ENCODE measurements at places on chromosomes 12 and 14. TPM values are rescaled to one million over a fixed set of nuclear protein-coding genes. Genes with fewer than 3 reads are reported as not detected.

DNA sequence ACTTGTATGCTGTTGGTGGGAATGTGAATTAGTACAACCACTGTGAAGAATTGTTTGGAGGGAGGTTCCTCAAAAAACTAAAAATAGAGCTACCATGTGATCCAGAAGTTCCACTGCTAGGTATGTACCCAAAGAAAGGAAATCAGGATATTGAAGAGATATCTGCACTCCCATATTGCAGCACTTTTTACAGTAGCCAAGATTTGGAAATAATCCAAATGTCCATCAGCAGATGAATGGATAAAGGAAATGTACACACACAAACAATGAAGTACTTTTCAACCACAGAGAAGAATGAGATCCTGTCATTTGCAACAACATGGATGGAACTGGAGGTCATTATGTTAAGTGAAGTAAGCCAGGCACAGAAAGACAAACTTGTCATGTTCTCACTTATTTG lies 25.9 kb downstream of the TIGAR start:
- no peak for DNase-seq

The TSPAN8 gene
- not detected for total RNA-seq

The OTX2 gene
- total RNA-seq: not detected

GRCh38 chr12:5900533-5901205 lies 44.4 kb downstream of the ANO2 start:
- no peak for DNase-seq

GRCh38 chr12:103469719-103470118 lies 26.0 kb downstream of the C12orf42 start:
- DNase-seq: no peak

- DNase-seq: no peak
Observed at GRCh38 chr12:102480406-102480805, at the start of gene IGF1. IGF1 (minus strand) TSS chr12:102480563; CDS start chr12:102480381, 182 bp downstream.

- no peak for DNase-seq
Observed at GRCh38 chr14:30971586-30971985, 53.9 kb upstream of the AP4S1 start.

The OR11H7 gene
- not detected for total RNA-seq

GRCh38 chr12:77238335-77238734 lies 173.0 kb upstream of the E2F7 start:
- DNase-seq: no peak

DNA sequence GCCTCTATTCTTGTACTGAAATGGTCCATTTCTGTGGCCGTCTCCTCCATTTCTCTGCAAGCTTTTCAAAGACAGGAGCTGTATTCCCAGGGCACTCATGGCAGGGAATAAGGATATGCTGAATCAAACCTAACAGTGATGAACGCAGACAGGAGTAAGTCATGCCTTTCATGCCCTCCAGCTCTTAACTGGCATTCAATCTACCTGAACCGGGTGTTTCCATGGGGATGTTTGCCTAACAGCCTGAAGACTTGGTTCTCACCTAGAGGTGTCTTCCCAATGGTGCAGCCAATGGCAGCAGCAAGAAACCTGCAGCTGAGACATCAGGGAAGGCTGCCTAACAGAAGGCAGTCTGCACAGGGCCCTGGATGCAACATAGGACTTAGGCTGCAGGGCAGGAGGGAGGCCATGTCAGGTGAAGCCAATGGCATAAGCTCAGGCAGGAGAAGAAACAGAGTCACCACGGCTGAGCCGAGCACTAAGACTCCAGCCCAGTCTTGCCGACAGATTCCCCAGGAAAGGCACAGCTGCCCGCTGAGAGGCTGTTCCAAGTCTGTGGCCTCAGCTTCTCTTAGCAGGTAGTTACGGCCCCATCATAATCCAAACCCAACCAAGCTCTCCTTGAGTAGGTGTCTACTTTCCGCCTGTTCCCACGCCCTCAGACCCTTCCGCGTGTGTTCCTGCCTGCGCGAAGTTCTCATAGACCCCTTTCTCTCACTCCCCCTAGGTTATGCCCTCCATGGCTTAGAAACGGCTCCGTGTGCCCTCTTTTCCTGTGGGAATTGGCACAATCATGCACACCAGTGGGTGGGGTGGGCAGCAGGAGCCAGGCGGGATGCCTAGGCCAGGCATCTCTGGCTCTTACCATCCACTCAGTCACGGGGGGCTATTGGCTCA lies 44.1 kb downstream of the VWF start:
- DNase-seq: no peak

- DNase-seq: peak; percentile 76
Observed at GRCh38 chr14:90495357-90496276, 98.8 kb downstream of the CALM1 start.

GRCh38 chr12:72261885-72262284 lies 10.3 kb upstream of the TRHDE start:
- DNase-seq: no peak

- DNase-seq: peak; percentile 45
Observed at GRCh38 chr12:65602610-65603295, 221.5 kb upstream of the HMGA2 start.

The CLEC2A gene
- 0.29 TPM for total RNA-seq

The PTPN21 gene
- 34.0 TPM for total RNA-seq

The GPR132 gene
- 1.1 TPM for total RNA-seq

GRCh38 chr14:68624541-68625220 lies 168.2 kb downstream of the ZFP36L1 start:
- no peak for DNase-seq

DNA sequence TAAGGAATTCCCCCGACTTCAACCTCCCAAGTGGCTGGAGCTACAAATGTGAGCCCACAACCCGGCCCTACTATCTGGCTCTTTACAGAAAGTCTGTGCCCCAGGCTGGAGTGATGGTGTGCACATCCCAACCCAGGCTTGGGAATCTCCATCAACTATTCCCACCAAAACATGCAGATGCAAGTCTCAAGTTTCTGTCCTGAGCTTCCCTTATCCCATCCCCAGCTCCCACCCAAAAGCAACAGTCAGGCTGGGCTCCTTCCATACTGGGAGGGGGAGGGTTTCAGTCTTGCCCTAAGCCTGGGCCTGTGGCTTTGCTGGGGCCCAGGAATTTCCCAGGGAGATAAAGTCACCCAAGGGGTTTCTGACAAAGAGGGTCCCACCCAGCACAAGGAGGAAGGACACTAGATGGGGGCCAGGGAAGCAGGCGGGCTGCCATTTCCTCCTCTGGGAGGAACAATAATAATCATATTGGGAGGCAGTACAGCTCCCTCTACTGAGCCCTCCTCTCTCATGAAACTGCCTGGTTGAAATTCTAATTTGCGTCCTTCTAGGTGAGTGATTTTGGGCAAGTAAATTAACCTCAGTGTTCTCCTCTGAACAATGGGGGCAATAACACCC lies 8.0 kb downstream of the SLC8B1 start:
- no peak for DNase-seq

GRCh38 chr12:49227713-49228112 lies 37.2 kb upstream of the TUBA1C start:
- no peak for DNase-seq

GRCh38 chr12:32265951-32266350 lies 133.4 kb upstream of the FGD4 start:
- DNase-seq: no peak

- no peak for DNase-seq
Observed at GRCh38 chr12:14681625-14682024, 14.8 kb downstream of the GUCY2C start.

DNA sequence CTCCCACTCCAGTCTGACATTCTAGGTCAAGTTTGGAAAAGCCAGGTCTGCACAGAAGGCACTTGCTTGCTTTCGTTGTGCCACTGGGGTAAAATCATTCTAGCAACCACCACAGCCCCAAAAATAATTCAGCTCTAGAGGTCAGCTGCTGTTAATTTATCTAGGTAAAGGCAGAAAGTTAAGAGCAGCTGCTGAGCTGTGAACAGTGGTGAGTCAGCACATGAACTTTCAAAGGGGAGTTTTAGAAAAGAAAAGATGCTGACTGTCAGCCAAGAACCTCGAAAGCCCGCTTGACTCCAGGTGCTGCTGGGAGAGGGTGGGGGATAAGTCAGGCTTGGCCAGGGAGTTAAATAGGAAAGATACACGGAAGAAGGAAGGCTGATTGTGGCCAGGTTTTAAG lies 12.7 kb downstream of the CCDC197 start:
- DNase-seq: no peak

DNA sequence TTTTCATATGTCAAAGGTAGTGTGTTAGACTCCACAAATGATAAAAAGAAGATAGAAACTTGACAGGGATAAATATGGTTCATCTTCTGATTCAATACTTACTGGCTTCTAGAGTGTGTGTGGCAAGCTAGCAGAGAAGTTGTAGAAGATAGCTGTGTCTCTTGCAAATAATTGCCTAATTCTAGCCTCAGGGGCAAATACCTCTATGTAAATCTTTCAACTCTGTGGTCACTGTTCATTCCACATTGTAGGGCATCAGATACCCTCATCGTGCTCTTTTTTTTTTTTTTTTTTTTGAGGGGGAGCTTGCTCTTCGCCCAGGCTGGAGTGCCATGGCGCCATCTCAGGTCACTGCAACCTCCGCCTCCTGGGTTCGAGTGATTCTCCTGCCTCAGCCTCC lies 1.7 kb downstream of the OLR1 start:
- DNase-seq: no peak

DNA sequence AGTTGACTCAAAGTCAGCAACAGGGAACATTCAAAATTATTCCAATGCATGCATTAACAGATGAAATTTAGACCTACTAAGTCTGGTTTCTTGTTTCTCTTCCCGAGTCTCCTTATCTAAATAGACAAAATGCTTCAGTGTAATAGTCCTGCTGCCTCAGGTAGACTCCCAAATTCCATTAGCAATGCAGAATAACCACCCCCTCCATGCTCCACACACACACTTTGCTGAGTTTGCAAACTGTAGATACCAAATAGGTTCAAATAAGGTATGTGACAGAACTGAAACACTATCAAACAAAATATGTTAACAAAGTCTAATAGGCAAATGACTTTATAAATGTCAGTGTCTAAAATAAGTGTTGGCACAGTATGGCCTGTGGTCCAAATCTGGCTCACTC lies 451.1 kb upstream of the SOX5 start:
- no peak for DNase-seq

The PCBP2 gene
- 1,058 TPM for total RNA-seq

DNA sequence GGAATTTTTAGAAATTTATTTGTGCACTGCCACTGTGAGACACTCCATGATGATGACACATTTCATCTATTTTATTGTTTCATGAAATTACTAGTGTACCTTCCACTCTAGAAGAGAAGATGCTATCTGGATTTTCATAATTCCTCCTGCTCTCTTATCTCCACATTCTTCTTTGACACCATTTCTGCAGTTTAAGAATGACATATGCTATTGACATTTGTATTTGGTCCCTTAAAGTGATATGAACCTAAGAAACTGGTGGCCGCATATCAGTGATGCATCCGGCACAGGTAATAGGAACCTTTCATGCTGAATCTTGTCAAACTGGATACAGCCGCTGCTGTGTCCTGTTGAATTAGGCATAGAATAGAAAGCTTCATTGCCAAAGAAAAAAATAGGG lies 696.3 kb downstream of the TMEM121 start:
- DNase-seq: no peak

The TRHDE gene
- 1.4 TPM for total RNA-seq

DNA sequence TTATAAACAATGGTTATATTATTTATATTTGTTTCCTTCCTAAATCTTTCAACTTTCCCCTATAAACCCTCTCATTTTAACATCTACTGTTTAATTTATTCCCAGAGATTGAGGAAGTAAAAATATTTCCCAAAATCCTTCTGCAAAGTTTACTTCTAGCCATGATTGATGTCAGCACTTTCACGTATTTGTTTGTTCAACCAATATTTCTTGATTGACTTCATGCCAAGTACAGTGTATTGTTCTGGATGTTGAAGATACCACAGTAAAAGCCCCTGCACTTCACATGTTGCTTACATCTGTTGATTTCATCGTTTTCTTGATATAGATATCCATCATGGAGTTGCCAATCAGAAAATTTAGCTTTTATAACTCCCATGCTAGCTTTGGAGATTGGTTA lies 81.8 kb downstream of the TTLL5 start:
- DNase-seq: no peak

The FGD6 gene
- 18.2 TPM for total RNA-seq

- DNase-seq: no peak
Observed at GRCh38 chr14:60273956-60274355, 24.9 kb downstream of the PPM1A start.

The IL26 gene
- not detected for total RNA-seq

- DNase-seq: no peak
Observed at GRCh38 chr14:72053651-72054050, 121.4 kb downstream of the RGS6 start.

DNA sequence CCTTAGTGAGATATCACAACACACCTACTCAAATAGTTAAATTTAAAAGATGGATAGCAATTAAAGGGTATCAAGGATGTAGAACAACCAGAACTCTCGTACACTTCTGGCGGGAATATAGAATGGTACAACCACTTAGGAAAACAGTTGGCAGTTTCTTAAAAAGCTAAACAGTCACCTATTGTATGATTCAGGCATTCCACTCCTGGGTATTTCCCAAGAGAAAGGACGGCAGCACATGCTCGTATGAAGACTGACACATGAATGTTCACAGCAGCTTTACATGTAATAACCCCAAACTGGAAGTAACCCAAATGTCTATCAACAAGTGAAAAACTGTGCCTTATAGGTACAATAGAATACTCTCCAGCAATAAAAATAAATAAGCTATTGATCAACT lies 465.2 kb downstream of the VRK1 start:
- DNase-seq: no peak

DNA sequence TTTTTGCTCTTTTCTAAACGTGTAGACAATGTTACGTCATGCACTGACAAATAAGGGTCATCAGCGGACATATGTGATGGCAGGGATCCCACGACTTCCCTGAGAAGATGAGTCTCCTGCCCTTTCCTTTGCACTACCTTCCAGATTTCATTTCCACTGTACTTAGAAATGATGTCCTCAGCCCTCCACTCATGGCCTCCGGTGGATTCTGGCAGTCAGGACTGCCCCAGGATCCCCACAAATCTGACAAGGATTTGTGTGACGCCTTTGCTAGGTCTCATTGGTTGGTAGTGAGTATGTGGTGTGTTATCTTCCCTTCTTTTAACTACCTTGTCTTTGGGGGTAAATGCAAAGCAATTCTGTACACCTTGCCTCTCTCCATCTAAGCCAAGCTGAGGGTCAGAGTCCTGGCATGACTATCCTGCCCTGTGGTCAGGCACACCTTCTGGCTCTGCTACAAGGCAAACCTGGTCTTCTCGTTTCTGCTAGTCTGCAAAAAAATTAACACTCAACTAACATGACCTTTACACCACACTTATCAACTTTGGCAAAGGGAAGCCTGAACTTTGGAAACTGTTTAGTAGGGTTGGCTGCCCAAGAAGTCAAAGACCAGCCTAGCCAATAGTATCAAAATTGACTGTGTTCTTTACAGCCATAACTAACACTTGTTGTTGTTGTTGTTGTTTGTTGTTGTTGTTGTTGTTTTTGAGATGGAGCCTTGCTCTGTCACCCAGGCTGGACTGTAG lies 17.3 kb upstream of the DHRS4 start:
- DNase-seq: no peak

- no peak for DNase-seq
Observed at GRCh38 chr14:88188745-88189416, 134.2 kb downstream of the KCNK10 start.

DNA sequence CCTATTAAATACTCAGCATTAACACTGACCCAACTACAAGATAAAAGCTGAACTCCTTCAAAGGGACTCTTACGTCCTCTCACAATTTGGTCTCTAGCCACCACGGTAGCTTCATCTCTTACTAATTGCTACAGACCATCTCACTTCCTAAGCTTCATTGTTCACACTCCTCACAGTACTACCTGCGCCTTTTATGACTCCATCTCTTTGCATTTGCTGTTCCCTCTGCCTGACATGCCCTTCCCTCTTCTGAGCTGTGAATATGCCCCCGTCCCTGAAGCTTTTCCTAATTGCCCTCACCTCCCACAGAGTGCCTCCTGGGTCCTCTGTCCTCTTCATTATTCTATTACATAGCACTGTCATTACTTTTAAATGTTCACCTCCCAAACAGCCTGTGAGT lies 2.5 kb downstream of the EEA1 start:
- no peak for DNase-seq

The NAV3 gene
- 20.2 TPM for total RNA-seq
